Activated naive CD8-positive, alpha-beta T cell treated with anti-CD3 and anti-CD28 coated beads, Interleukin-2, amount 10 ng/mL, durations not matched to agents 7 days and 5 days (primary cell): ENCODE measurements at places on chromosomes 11 and 22. TPM values are rescaled to one million over a fixed set of nuclear protein-coding genes. Genes with fewer than 3 reads are reported as not detected.

- DNase-seq = no peak
These were observed 265.4 kb upstream of the B3GAT1 start for GRCh38 chr11:134677397-134677822.

DNA sequence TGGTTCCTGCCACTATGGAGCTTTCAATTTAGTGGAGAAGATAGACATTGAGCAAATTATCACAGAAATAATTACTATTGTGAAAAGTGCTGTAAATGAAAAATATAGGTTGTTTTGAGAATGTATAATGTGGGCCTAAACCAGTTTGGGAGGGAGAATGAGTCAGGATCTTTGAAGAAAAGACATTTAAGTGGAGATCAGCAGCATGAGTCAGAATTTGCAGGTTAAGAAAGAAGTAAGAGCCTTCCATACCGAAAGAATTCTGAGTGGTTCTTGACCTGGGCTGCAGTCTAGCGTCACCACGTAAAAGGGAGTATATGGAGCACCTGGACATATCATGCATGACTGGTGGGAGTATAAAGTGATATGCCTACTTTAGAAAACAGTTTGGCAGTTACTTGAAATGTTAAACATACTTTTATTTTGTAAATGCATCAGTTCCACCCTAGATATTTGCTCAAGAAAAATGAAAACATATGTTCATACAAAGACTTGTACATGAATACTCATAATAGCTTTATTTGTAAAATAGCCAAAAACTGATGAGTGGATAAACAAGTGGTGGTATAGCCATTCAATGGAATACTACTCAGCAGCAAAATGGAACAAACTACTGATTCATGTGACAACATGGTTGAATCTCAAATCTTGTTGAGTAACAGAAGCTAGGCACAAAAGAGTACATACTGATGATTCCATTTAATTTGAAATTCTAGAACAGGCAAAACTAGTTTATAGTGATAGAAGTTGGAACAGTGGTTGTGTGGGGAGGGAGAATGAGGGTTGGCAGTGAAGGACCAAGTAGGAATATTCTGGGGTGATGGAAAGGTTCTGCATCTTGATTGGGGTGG lies 99.2 kb downstream of the STIM1 start:
- DNase-seq = no peak

WNT11 gene
- 2.1 TPM for total RNA-seq

DNA sequence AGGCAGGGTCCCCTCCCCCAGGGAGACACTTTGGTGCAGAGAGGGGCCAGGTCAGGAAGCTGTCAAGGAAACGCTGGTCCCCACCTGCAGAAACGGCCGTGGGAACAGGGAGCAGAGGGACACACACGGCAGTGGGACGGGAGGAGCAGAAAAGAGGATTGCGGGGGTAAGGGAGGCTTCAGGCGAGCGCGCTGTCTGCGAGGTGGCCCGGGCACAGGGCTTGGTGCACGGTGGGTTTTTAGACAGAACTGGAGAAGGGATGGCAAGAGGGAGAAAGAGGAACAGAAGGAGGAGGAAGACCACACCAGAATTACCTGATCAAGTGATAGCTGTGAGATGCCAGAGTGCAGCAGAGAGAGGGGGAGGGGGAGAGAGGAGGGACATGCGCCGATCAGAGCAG lies 6.0 kb upstream of the KLHL35 start:
- DNase-seq = no peak

DNA sequence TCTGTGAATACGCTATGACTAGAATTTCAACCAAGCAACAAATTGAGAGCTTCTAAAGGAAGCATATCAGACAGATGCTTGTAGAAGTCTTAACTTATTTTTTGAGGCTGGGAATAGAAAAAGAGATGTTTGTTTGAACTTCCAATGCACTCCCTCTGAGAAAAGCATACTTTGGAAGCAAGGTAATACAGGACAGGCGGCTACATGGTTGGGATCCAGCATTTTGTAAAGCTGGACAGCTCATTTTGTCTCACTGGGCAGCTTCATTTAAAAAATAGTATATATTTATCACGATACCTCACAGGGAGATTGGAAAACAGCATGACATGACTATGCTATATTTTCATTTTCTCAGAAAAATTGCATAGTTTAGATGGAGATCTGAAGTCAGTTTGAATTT lies 821.3 kb upstream of the API5 start:
- DNase-seq = no peak

- DNase-seq = no peak
These were observed 75.2 kb downstream of the ADAMTS15 start for GRCh38 chr11:130523609-130524008.

GRCh38 chr11:76627606-76628005 lies 42.9 kb downstream of the LRRC32 start:
- no peak for DNase-seq

DNA sequence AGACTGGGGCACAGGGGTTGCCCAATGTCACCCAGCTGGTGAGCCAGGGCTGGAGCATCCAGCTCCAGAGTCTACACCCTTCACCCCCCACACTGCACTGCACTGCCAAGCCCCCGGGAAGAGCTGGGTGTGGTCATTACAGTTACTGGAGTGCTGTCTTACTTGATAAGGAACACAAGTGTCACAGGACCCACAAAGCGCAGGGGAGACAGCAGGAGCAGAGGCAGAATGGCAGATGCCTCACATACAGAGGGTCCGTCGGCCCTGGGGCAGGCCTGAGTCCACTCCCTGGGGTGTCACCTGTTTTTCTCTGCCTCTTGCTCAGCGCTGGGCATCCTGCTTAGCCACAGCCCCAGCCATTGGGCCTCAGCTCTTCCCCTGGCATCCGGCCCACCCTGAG lies 7.7 kb downstream of the IL2RB start:
- DNase-seq = no peak

DNA sequence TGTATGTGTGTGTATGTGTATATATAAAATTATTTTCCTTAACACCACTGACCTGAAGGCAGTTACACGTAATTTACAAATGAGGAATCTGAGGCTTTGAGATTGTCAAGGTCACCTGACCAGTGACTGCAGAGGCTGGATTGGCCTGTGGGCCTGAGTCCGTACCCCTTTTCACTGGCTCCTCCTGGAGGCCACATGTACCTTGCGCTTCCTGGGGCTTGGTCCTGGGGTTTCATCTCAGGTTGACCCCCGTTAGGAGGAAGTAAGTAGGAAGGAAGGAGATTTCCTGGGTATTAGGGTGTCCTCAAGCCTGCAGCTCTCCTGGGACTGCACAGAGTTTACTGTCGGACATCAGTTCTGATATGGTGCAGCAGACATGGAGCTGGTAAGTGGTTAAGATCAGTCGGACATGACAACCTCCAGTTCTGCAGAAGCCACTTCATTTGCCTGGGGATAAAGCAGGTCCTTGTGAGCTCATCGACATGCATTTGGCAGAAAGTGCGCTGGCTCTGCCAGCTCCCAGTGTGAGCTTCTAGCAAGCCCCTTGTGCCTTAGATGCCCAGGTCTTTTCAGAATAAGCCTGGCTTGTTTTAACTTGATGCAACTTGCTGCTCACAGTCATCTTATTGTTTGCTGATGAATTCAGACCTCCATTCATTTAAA lies 36.6 kb downstream of the ST3GAL4 start:
- no peak for DNase-seq

IRAG1 gene
- not detected for total RNA-seq

- DNase-seq = no peak
These were observed 737 bp upstream of the MFRP start for GRCh38 chr11:119347242-119347641.

GRCh38 chr11:76752321-76753143 lies 30.6 kb upstream of the TSKU start:
- no peak for DNase-seq

- DNase-seq = no peak
These were observed 848 bp downstream of the HEPN1 start for GRCh38 chr11:124919898-124920297.

GRCh38 chr11:67463186-67463585 lies 5.9 kb downstream of the TMEM134 start:
- no peak for DNase-seq

DNA sequence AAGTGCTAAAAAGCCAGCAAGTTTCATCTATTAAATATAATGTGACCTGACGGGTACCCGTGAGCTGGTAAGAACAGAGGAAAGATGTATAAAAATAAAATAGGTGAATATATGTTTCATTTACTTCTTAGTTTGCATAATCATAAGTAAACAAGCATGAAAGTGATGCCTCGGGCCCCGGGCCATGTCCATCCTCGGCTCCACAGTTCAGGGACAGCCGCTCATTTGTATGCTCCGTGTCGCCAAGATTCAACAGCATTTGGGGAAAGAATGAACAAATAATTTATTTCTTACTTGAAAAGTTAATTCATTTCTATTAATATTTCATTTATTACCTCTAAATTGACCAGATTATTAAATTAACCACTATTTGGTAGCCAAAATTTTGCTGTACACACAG lies 251.8 kb downstream of the NTM start:
- no peak for DNase-seq

DNA sequence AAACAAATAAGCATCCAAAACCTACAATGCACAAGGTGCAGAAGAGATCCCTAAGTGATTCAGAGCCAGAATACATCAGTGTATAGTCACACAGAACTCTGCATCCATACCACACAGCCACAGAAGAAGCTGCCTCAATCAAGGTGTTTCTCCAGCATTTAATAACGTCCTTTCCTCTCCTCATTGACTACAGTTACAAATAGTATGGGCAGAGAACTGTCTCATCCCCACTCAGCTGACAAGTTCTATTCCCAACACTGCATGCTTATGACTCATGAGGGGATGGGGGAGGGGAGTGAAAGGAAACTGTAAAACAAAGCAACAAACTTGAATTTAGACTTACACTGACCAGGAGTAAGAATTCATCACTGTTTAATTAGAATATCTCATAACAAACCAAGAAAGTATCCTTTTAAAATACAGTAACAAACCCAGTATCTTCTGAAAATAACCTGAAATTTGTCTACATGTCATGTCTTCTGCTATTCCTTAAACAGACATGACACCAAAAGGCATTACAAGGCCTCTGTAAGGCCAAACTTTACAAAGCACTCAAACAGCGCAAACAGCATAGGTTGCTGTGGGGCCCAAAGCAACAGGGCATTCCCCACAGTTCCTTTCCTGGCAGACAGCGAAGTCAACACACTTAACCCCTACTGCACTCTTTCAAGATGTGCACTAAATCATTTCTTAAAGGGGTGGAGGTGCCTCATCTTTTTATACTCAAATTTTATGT lies 29.3 kb downstream of the CELF1 start:
- DNase-seq = no peak

DNA sequence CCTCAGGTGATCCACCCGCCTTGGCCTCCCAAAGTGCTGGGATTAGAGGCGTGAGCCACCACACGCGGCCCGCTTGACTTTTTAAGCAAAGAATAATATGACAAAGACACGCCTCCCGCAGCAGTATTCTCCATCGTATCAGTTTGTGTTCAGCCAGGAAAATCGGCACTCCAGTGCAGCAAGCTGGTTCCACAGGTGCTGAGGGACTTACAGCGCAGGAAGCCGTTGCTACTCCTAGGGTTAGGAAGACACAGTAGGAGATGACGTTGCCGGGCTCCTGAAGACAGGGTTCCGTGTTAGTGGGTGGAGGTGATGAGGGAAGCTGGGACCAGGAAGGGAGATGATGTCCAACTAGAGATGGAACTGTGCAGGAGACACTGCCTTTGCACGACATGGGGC lies 65.8 kb upstream of the CECR2 start:
- DNase-seq = no peak

- DNase-seq = no peak
These were observed 15.6 kb downstream of the MPPED1 start for GRCh38 chr22:43427296-43428004.

- no peak for DNase-seq
These were observed 443.4 kb downstream of the MIAT start for GRCh38 chr22:27100789-27101188.

DNA sequence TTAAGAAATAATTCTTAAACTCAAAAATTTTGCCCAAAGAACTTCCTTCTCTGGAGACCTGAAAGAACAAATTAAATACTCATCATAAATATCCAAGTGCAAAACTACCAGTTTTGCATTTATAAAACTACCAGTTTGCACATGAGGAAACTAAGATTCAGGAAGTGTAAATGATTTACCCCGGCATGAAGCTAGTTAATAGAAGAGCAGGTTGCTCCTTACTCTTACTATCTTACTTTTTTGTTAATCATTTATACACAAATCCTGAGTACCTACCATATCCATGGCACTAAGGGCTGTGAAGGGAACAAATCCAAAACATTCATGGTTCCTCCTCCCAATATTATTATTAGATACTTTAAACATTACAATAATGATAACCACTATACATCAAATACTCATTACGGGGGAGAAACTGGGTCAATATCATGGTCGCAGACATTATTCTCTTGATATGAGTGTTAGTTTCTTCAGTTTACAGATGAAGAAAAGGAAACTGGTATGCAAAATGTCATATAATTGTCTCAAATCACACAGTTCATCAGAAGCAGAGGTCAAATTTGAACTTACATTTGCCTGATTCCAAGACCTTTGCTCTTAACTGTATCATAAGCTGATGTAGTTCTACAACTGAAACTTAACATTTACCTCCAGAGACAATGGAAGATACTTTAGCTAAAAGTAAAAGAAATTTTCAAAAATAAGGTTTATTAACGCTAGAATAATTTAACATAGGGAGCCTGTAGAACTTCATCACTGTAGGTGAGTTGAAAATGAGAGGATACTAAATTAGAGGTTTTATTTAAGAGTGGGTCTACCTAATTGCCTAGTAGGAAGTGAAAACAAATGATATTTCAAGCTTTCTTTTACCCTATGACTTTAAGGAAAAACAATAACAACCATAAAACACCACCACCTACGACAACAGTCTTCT lies 74.5 kb downstream of the FAM76B start:
- no peak for DNase-seq

GRCh38 chr11:122159861-122160260 lies 43.8 kb upstream of the BLID start:
- no peak for DNase-seq
